GM23248 (cell line): ENCODE measurements at places on chromosomes 1 and 21.
A peak's percentile ranks its signal among the peaks of the same experiment; 100 is the strongest.

DNA sequence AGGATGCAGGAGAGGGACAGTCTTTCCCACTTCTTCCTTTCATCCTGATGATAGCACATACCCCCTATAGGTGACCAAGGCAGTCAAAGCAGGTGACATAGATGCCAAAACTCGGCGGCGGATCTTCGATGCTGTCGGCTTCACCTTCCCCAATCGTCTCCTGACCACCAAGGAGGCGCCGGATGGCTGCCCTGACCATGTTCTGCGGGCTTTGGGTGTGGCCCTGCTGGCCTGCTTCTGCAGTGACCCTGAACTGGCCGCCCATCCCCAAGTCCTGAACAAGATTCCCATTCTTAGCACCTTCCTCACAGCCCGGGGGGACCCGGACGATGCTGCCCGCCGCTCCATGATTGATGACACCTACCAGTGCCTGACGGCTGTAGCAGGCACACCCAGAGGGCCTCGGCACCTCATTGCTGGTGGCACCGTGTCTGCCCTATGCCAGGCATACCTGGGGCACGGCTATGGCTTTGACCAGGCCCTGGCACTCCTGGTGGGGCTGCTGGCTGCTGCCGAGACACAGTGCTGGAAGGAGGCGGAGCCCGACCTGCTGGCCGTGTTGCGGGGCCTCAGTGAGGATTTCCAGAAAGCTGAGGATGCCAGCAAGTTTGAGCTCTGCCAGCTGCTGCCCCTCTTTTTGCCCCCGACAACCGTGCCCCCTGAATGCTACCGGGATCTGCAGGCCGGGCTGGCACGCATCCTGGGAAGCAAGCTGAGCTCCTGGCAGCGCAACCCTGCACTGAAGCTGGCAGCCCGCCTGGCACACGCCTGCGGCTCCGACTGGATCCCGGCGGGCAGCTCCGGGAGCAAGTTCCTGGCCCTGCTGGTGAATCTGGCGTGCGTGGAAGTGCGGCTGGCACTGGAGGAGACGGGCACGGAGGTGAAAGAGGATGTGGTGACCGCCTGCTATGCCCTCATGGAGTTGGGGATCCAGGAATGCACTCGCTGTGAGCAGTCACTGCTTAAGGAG is 2.9 kb downstream of the NCDN start:
- peak; percentile 36 for DNase-seq

DNA sequence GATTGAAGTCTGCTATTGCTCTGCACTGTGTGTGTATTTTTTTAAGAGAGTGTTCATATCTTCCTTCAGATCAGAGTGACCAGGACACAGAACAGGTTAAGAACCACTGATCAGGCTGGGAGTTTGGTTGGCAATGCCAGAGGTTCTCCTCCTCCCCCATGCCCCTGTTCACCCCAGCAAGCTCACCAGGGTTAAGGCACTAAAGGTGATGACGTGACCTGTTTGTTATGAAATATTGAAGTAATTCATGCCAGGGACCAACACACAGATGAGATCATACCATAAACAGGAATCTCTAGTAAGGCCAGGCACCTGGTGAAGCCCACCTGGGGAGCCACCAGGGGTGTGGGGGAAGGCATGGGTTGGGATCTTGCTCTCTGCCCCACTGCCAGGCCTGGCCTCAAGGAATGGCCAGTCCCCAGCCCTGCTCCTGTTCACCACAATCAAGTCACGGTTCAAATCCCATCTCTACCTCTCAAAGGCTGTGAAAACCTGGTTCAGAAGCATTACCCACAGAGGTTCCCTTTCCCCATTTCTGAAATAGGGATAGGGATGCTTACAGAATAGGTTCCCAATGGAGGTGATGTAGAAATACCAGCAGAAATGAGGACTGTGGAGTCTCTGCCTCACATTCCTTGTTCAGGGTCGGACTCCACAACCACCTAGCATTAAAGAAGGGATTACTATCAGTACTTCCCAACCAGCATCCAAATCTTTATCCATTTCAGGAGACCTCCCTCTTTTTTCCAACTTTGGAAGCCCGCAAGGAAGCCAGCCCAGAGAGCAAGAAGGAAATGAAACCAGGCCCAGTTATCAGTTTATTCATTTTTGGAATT is 2.4 kb downstream of the ID3 start:
- peak; percentile 81 for DNase-seq

GRCh38 chr1:222310836-222311235 is 237.1 kb downstream of the HHIPL2 start:
- DNase-seq = peak; percentile 3

DNA sequence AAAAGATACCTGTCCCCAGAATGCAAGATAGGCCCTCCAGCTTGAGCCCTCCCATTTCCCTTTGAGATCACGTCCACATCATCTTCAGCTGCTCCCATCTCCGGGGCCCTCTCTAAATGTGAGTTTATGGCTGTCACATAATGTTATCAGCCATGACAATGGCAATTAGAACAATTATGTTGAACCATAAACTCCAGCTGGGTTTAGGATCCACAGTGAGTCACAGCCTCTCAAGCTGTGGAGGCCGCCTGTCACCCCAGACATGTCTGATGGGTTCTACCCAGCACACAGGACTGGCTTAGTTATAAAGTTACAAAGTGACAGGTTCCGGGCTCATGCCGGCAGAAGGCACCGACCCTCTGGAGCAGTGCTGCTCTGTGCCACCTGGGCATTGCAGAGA is 597.3 kb downstream of the PTPRU start:
- DNase-seq = no peak

GRCh38 chr1:89802841-89803240 is 18.0 kb upstream of the LRRC8D start:
- no peak for DNase-seq

DNA sequence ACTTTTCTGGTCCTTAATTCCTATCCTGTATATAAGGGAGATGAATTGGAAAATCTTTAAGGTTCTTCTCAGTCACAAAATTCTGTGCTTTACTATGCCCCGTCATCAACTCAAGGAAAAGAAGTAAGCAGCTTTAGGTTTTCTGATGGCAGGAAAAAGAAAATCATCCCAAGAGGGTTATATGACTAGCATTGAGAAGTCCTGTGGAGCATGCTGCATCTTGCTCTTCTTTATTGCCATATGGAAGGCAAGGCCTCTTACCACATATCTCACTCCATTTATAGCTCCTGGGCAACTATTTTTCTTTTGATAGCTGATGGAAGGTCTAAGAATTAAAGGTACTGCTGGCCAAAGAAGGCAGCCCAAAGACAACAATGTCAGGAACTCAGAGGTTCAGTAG is 552.5 kb downstream of the DPYD start:
- no peak for DNase-seq

DNA sequence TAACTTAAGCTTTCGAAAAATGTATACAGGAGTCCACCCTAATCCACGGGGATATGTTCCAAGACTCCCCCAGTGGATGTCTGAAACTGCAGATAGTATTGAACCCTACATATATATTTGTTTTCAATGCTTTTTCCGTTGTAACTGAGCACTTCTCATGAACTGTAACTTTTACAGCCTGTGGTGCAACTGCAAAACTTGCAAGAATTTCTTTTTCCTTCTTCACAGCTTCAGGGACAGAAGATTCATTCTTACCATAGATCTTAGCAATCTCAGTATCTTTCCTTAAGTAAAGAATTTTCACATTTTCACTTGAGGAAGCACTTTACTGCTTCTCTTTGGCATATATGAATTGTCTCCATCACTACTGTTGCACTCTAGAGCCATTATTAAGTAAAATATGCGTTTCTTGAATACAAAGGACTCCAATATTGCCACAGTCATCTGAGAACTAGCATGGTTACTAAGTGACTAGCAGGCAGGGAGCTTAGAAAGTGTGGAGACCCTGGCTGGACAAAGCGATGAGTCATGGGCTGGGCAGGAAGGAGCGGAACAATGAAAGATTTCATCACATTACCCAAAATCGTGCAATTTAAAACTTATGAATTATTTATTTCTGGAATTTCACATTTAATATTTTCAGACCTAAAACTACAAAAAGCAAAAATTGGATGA is 14.1 kb downstream of the DPYD start:
- DNase-seq = peak; percentile 97

DNA sequence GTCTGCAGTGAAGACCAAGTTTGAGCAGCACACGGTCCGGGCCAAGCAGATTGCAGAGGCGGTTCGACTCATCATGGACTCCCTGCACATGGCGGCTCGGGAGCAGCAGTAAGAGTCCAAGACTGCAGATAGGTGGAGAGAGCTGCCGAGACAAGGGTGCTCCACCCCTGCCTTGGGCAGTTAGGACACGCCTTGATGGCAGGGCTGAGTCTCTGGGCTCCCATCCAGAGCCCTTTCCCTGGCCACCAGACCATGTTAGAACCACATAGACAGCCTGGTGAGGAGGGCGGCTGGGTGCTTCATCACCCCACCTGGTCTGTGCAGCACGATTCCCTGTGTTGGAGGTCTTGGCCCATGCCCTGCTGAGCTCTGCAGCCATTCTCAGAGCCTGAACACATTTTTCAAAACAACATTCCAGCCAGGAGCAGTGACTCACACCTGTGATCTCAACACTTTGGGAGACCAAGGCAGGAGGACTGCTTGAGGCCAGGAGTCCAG is 17.3 kb upstream of the MIIP start:
- peak; percentile 28 for DNase-seq

DNA sequence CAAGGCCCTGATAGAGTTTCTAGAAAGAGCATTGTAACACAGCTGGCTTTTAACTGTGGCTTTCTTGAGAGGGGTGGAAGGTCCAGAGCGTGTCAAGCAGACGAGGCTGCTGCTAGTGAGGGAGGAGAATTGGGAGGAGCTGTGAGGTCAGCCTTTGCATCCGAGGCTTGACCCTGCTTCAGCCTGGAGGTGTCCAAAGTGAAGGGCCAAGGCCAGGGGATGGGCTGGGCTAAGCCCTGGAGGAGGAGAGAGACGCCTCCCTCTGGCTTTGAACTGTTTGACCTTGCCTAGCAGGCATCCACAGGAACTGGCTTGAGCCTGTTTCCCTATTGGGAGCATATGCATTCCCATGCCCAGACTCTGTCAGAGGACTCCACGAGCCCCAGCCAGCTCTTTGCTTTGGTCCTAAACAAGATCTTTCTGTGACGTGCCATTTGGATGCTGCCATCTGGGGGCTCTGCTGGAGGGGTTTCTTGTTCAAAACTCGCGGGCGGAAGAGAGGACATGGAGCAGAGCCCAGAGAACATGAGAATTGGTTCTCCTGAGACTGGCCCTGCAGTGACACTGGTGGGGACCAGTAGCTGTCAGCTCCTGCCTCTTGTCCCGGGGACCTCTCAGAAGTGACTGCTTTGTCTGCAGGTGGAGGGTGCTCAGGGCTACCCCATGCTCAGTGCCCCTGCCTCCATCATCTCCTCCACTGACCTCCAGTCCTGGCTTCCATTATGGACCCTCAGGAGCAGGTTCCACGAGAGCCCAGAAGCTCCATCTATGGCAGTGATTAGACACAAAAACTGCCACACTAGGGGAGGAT is 5.5 kb downstream of the ACTRT2 start:
- DNase-seq = no peak

DNA sequence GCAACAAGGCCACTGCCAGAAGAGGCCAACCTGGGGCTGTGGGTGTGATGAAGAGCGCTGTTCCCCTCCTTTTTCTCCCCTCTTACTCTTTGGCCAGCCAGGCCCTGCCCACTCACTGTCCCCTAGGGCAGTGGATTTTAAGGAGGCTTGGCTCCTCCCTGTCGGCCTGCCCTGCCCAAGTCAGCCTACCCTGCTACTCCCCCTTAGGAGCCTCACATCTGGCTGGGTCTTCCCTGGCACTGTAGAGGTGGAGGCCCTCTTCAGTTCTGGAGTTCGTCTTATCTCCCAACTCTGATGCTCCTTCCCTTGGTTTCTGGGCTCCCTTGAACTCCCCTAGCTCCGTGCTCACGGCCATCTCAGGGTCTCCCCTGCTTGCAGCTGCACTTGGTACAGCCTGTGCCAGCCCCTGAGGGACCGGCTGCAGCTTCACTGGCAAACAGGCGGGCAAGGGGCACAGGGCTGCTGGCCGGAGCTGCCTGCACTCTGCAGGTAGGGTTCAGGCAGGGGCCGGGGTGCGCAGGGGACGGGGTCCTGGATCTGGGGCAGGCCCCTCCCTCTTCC is 4.0 kb downstream of the AMPD2 start:
- peak; percentile 40 for DNase-seq

- no peak for DNase-seq
These were observed 30.8 kb downstream of the TRIM67 start for GRCh38 chr1:231192620-231193163.

DNA sequence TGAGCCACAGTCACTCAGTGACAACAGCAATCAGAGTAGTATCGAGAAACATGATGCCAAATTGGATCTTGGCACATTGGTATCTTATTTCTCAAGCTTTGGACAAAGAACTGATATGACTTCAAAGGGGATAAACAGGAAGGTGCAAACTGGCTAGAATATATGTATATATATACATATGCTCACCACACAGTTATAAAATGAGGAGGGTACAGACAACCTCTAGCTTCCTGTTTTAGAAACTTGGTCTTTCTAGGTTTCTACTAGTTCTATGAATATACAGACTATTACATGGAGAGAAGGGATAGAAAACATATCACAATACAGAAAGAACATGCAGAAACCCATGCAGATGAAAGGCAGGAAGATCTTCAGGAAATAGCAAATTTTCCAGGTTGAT is 292.1 kb upstream of the SNX7 start:
- DNase-seq = no peak

GRCh38 chr1:157653494-157653873 is 47.1 kb downstream of the FCRL3 start:
- DNase-seq = no peak
